Spinal cord (tissue), 10 donors: ENCODE measurements at places on chromosomes 11 and 22. TPM values are rescaled to one million over a fixed set of nuclear protein-coding genes. Genes with fewer than 3 reads are reported as not detected.

- no peak within 1 kb of the TSS for H3K4me3 ChIP-seq
- H3K27me3 ChIP-seq, result no peaks in the 10 kb centered on the region
- no peak for DNase-seq
- no peaks in the 10 kb centered on the region for H3K4me1 ChIP-seq
- no peaks in the 10 kb centered on the region for H3K36me3 ChIP-seq
- H3K27ac ChIP-seq, result no peak within 1 kb of the TSS
These were observed at the start of gene SLC5A12 for GRCh38 chr11:26721948-26722475. TSS of gene SLC5A12 (minus strand) at chr11:26722060. CDS start at chr11:26721714, 346 bp downstream.

DNA sequence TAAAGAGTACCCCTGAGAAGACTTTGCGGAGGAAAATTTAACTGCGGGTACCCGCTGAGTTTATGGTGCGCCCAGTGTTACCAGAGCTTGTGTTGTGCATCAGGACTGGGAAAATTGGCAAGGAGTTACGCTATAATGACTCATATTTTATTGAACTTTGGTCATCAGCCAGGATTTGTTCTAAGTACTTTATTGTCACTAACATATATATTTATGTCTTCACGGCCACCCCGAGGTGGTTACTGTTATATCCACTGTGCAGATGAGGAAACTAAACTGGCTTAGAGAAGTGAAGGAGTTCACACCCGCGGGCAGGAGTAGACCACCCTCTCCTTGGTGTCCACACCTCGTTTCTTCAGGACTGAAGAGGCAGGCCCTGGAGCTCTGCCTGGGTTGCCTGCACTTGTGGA, 667 bp downstream of the ACCS start:
- peak overlapping the region; percentile 74 for H3K4me3 ChIP-seq
- H3K36me3 ChIP-seq, result peaks cover 2% of the 10 kb centered on the region
- peak overlapping the region; percentile 90 for H3K27ac ChIP-seq
- no peak for DNase-seq
- H3K4me1 ChIP-seq, result peaks cover 10% of the 10 kb centered on the region
- no peaks in the 10 kb centered on the region for H3K27me3 ChIP-seq

GRCh38 chr22:17120281-17120680, 879 bp downstream of the TMEM121B start:
- H3K27ac ChIP-seq, result no peak overlapping the region
- peak; percentile 29 for DNase-seq
- peaks cover 8% of the 10 kb centered on the region for H3K36me3 ChIP-seq
- peaks cover 42% of the 10 kb centered on the region for H3K4me1 ChIP-seq
- no peak overlapping the region for H3K4me3 ChIP-seq
- no peaks in the 10 kb centered on the region for H3K27me3 ChIP-seq

GRCh38 chr11:27509908-27510307, 3.3 kb upstream of the LIN7C start:
- no peak overlapping the region for H3K27ac ChIP-seq
- H3K27me3 ChIP-seq, result no peaks in the 10 kb centered on the region
- H3K4me3 ChIP-seq, result no peak overlapping the region
- H3K4me1 ChIP-seq, result peaks cover 4% of the 10 kb centered on the region

DNA sequence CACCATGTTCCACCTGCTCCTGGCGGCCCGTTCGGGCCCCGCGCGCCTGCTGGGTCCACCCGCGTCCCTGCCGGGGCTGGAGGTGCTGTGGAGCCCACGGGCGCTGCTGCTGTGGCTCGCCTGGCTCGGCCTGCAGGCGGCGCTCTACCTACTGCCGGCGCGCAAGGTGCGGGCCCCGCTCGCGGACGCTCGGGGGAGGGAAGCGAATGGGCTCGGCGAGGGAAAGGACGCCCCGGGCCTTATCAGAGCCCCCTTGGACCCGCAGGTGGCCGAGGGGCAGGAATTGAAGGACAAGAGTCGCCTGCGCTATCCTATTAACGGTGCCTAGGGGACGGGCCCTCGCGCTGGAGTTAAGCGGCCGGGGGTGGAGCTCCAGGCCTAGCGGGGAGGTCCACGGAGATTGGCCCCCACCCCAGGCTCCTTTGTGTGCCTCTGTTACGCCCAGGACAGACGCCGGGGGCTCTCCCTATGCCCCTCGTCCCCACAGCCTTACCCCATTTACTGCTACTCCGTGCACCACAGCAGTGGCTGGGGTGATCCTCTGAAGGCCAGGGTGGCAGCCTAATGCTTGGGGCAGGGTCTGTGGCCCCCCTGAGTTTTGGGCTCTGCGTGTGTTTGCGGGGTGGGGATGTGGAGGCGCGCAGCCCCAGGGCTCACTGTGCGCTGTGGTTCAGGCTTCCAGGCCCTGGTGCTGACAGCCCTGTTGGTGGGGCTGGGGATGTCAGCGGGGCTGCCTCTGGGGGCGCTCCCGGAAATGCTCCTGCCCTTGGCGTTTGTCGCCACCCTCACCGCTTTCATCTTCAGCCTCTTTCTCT, 1.1 kb downstream of the TM7SF2 start:
- H3K4me3 ChIP-seq, result peak overlapping the region; percentile 77
- H3K4me1 ChIP-seq, result peaks cover 69% of the 10 kb centered on the region
- H3K36me3 ChIP-seq, result peaks cover 76% of the 10 kb centered on the region
- no peaks in the 10 kb centered on the region for H3K27me3 ChIP-seq

- no peak overlapping the region for H3K4me3 ChIP-seq
- no peak overlapping the region for H3K27ac ChIP-seq
- no peak for DNase-seq
- peaks cover 6% of the 10 kb centered on the region for H3K27me3 ChIP-seq
- H3K36me3 ChIP-seq, result no peaks in the 10 kb centered on the region
These were observed 128.0 kb upstream of the ANO1 start for GRCh38 chr11:69950120-69950519.

DNA sequence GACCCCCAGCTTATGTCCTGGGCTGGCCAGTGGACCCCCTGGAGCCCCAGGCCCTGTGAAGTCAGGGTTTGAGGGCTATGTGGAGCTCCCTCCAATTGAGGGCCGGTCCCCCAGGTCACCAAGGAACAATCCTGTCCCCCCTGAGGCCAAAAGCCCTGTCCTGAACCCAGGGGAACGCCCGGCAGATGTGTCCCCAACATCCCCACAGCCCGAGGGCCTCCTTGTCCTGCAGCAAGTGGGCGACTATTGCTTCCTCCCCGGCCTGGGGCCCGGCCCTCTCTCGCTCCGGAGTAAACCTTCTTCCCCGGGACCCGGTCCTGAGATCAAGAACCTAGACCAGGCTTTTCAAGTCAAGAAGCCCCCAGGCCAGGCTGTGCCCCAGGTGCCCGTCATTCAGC, 24.6 kb downstream of the CSF2RB start:
- no peak overlapping the region for H3K27ac ChIP-seq
- no peak for DNase-seq
- no peaks in the 10 kb centered on the region for H3K4me1 ChIP-seq
- no peak overlapping the region for H3K4me3 ChIP-seq
- no peaks in the 10 kb centered on the region for H3K36me3 ChIP-seq

- no peak overlapping the region for H3K4me3 ChIP-seq
- H3K36me3 ChIP-seq, result no peaks in the 10 kb centered on the region
- H3K27me3 ChIP-seq, result no peaks in the 10 kb centered on the region
- no peaks in the 10 kb centered on the region for H3K4me1 ChIP-seq
These were observed 38.1 kb upstream of the FAM181B start for GRCh38 chr11:82771781-82772180.

DNA sequence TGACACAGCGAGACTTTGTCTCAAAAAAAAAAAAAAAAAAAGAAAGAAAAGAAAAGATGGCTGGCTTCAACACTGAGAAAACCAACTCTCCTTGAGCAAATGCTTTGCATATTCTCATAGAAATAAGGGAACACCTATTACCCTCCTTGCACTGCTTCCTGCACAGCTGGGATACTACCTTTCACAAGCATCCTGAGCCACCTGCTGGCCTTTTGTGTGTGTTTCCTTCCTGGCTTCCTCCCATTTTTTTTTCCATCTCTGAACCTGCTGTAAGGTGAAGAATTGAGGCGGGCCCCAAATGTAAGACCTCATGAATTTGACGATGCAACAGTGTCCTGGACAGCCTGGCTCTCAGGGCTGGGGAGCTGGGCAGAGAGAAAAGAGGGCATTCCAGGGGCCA, 1.9 kb upstream of the RFPL3 start:
- no peaks in the 10 kb centered on the region for H3K4me1 ChIP-seq
- no peaks in the 10 kb centered on the region for H3K36me3 ChIP-seq
- DNase-seq, result no peak
- H3K27ac ChIP-seq, result no peak overlapping the region

DNA sequence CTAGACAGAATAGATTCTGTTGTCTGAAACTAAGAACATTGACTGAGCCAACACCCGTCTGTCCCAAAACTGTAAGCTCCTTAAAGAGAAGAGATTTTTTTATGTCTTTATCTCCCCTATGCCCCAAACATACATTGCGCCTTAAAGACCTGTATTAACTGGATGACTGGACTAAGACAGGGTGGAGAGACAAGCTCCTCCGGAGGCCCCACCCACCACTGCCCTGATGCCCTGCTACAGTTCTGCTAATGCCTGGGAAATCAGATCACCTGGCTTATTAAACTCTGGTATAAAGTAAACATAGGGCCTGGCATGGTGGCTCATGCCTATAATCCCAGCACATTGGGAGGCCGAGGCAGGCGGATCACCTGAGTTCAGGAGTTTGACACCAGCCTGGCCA, 203.7 kb downstream of the TENM4 start:
- H3K4me3 ChIP-seq, result no peak overlapping the region
- peaks cover 18% of the 10 kb centered on the region for H3K4me1 ChIP-seq
- H3K27me3 ChIP-seq, result no peaks in the 10 kb centered on the region
- no peak overlapping the region for H3K27ac ChIP-seq
- DNase-seq, result no peak
- no peaks in the 10 kb centered on the region for H3K36me3 ChIP-seq

GRCh38 chr11:61968758-61969390, 1.4 kb upstream of the FTH1 start:
- H3K36me3 ChIP-seq, result peaks cover 6% of the 10 kb centered on the region
- H3K27ac ChIP-seq, result peak overlapping the region; percentile 97
- H3K4me1 ChIP-seq, result peaks cover 40% of the 10 kb centered on the region
- DNase-seq, result no peak
- H3K27me3 ChIP-seq, result no peaks in the 10 kb centered on the region
- H3K4me3 ChIP-seq, result peak overlapping the region; percentile 92

- DNase-seq, result no peak
- no peaks in the 10 kb centered on the region for H3K27me3 ChIP-seq
- peaks cover 67% of the 10 kb centered on the region for H3K36me3 ChIP-seq
- H3K27ac ChIP-seq, result no peak overlapping the region
These were observed 10.9 kb downstream of the FADS3 start for GRCh38 chr11:61880454-61880853.

- no peaks in the 10 kb centered on the region for H3K4me1 ChIP-seq
- H3K36me3 ChIP-seq, result peaks cover 69% of the 10 kb centered on the region
- DNase-seq, result no peak
- no peak overlapping the region for H3K4me3 ChIP-seq
These were observed 65.2 kb downstream of the DGCR2 start for GRCh38 chr22:19056951-19057401.

- H3K4me1 ChIP-seq, result peaks cover 44% of the 10 kb centered on the region
- no peak overlapping the region for H3K4me3 ChIP-seq
- peak overlapping the region; percentile 88 for H3K27ac ChIP-seq
- H3K36me3 ChIP-seq, result peaks cover 8% of the 10 kb centered on the region
- DNase-seq, result no peak
- no peaks in the 10 kb centered on the region for H3K27me3 ChIP-seq
These were observed 36.3 kb upstream of the LRRC10B start for GRCh38 chr11:61472282-61472681.

DNA sequence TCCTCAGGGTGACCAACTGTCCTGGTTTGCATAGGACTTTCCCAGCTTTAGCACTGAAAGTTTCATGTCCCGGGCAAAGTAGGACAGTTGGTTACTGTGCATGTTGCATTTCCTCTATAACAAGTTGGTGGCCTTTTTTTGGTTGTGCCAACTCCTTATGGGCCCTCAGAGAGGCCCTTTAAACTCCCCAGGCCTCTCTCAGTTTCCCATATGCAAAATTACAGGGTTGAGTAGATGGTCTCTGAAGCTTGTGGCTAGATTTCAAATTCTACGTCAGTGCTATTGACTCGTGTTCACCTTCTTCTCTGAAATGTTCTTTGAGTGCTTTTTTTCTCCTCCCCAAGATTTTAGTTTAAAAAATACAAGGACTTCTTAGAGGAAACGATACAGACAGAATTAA, 92.5 kb downstream of the MYO18B start:
- H3K36me3 ChIP-seq, result no peaks in the 10 kb centered on the region
- H3K4me3 ChIP-seq, result no peak overlapping the region
- H3K27me3 ChIP-seq, result no peaks in the 10 kb centered on the region
- no peak overlapping the region for H3K27ac ChIP-seq
- no peak for DNase-seq

GRCh38 chr11:19921976-19922688, 209.5 kb downstream of the NAV2 start:
- no peaks in the 10 kb centered on the region for H3K27me3 ChIP-seq
- no peaks in the 10 kb centered on the region for H3K4me1 ChIP-seq
- no peak overlapping the region for H3K27ac ChIP-seq
- H3K36me3 ChIP-seq, result peaks cover 7% of the 10 kb centered on the region

GRCh38 chr11:95140397-95141033, 50.9 kb downstream of the ENDOD1 start:
- H3K27me3 ChIP-seq, result no peaks in the 10 kb centered on the region
- H3K4me1 ChIP-seq, result no peaks in the 10 kb centered on the region
- H3K4me3 ChIP-seq, result no peak overlapping the region
- H3K36me3 ChIP-seq, result no peaks in the 10 kb centered on the region
- DNase-seq, result no peak

DNA sequence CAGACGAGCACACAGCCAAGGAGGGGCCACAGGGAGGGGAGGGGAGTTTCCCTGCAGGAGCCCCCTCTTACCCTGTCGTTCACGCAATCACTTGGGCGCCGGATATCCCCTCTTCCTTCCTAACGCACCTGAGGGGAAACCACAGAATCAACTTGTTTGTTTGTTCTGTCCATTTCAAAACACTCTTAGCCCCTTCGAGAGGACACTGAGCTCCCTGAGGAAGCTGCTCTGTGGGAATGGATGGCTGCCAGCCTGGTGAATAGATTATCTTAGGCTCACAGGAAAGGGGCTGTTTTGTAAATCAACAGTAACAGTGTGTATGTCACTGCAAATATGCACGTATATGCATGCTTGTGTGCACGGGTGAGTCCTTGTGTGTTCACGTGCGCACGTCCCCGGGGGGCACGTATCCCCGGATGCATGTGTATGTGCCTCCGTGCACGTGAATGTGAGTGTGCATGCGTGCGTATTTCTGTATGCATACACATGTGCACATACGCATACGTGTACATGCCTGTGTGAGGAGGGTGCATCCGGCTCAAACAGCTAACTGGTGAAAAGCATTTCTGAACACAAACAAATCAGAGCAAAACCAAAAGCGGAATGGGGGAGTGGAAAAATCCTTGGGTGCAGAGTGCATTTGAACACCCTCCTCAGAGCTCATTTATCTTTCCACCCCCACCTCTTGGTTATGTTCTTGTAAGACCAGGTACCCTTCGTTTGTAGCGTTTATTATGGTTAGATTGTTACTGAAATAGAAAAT, 7.2 kb downstream of the ARSA start:
- no peak for DNase-seq
- H3K36me3 ChIP-seq, result peaks cover 14% of the 10 kb centered on the region
- no peaks in the 10 kb centered on the region for H3K27me3 ChIP-seq
- no peak overlapping the region for H3K27ac ChIP-seq
- H3K4me1 ChIP-seq, result peaks cover 16% of the 10 kb centered on the region

Gene CD3E
- total RNA-seq, result 0.20 TPM

Gene TBC1D10A
- total RNA-seq, result 9.1 TPM

Gene SYT7
- 9.8 TPM for total RNA-seq

Gene TRIM49D1
- not detected for total RNA-seq

Gene NEFH
- 20.3 TPM for total RNA-seq

Gene IFITM10
- total RNA-seq, result 3.4 TPM

Gene CHADL
- 38.2 TPM for total RNA-seq

Gene HBG1
- 1,550 TPM for total RNA-seq

Gene FXYD6
- 98.7 TPM for total RNA-seq

Gene PIH1D2
- 12.9 TPM for total RNA-seq

Gene MMP10
- 0.39 TPM for total RNA-seq

Gene DDIAS
- total RNA-seq, result 4.5 TPM

Gene KDM4E
- not detected for total RNA-seq
